ENCODE measurements at places on chromosomes 2 and 18. TPM values are rescaled to one million over a fixed set of nuclear protein-coding genes. Genes with fewer than 3 reads are reported as not detected.

DNA sequence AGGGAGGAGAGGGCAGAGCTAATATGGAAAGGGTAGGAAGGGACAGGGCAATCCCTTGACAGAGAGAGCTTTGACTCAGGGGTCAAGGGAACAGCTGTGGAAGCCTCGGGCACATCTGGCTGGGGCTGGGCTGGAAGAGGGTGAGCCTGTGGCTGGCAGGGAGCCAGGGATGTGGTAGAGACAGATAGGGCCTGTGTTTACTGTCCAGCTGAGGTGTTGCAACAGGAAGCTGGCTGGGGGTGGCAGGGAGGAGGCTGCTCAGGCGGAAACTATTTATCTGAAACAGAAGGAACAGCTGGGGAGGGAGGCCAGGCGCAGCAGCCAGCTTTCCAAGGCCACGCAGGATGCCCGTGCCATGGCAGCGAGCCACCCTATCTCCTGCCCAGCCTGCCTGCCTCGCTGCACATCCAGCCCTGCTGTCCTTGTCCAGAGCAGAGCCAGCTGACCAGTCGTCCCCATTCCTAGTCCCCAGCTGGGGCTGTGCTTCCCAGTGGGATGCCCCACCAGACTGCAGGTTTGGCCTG lies 264.7 kb downstream of the CYP26B1 start:
- peak; percentile 85 for DNase-seq

- peak; percentile 61 for DNase-seq
Measured at GRCh38 chr2:96528006-96528699, 8.4 kb upstream of the ARID5A start.

DNA sequence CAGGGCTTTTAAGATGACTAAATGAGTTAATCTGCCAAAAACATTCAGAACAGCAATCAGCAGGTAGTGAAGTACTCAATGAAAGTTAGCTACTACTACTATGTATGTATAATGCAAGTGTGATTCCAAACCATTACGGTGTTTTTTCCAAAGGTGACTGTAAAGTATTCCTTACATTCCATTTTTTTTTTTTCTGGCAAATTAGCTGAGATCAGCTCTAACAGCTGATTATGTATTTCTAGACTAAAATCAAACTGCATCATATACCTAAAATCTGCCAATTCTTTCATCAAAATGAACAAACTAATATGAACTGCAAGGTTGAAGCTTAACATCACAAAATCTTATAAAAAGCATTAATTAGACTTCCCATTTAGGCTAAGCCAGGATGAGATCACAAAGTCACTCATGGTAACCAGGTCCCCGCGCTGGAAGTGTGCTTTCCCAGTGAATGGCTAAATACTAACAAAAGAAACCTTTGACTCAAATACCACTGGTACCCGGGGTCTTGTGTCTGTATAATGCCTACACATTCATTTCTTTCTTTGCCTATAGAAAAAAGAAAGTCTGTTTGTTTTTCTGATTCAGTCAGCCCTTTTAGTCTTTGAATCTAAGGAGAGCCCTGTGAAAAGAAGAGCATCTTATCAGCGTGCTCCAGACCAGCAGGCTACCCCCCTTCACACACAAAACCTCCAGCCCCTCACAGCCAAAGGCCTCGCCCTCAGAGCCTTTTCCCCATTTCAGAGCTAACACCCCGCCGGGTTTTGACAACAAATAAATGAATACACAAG lies 88.3 kb downstream of the RBMS1 start:
- no peak for DNase-seq

- no peak for DNase-seq
Measured at GRCh38 chr2:119671016-119671415, 8.0 kb upstream of the TMEM177 start.

DNA sequence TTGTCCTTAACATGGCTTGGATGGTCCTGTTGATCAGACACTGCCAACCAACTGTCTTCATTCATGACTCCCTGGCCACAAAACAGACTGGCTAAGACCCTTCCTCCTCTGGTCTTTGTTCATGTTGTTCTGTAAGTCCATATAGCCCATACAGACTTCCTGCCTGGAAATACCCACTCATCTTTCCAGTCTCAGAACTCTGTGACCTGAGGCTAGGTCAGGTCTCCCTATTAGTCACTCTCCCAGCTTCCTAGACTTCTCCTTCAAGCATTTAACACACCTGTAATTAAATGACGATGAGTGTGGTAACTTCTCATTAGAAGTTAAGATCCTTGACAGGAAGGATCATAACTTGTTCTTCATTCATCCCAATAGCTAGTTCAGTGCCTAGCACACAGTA lies 56.3 kb downstream of the CCDC93 start:
- no peak for DNase-seq

DNA sequence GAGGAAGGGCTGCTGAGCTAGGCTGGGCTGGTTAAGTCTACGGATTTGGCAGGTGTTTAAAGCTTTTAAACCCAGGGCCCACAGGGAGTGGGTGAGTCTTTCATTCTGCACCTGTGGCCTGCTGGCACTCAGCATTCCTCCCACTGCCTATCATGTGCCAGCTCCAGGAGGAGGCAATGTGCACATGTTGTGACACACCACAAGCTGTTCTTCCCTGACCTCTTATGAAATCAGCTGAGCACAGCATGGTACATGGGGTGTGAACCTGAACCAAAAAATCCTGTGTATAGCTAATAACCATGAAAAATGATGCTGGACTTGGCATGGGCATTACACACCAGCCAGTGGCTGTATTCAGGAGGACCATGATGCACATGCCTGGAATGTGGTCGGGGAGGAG lies 297.9 kb upstream of the MMADHC start:
- DNase-seq, result peak; percentile 37

The RPL31 gene
- 1,159 TPM for total RNA-seq

The RUFY4 gene
- total RNA-seq, result not detected

- peak; percentile 78 for DNase-seq
Measured at GRCh38 chr2:101473591-101473910, 1.4 kb downstream of the RFX8 start.

The PRSS56 gene
- not detected for total RNA-seq

GRCh38 chr2:192886636-192887035 lies 691.9 kb upstream of the TMEFF2 start:
- DNase-seq, result no peak

- no peak for DNase-seq
Measured at GRCh38 chr2:86234563-86235131, 35.4 kb downstream of the MRPL35 start.
